M059J (cell line): ENCODE measurements at places on chromosomes 5 and 9.
A peak's percentile ranks its signal among the peaks of the same experiment; 100 is the strongest.

GRCh38 chr9:83005361-83005760, 57.6 kb downstream of the RASEF start:
- no peak for DNase-seq

DNA sequence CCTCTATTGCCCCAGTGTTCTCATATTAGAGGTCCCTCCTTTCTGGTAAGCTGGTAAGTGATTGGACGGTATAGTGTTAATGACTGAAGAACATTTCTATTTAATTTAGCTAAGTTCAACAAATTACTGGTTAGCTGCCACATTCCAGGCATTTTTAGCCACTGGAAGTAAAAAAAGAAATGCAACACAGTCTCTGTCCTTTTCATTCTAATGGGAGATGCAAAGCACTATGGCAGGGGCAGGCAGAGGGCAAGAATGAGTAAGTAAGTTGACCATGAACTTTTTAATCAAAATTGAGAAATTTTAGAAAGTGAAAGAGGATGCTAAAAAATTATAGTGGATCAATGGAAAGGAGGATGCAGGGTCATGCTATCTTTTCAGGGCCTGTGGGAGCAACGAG, 137.4 kb downstream of the GPBP1 start:
- no peak for DNase-seq

GRCh38 chr5:119315516-119315949, 40.3 kb upstream of the TNFAIP8 start:
- peak; percentile 58 for DNase-seq

DNA sequence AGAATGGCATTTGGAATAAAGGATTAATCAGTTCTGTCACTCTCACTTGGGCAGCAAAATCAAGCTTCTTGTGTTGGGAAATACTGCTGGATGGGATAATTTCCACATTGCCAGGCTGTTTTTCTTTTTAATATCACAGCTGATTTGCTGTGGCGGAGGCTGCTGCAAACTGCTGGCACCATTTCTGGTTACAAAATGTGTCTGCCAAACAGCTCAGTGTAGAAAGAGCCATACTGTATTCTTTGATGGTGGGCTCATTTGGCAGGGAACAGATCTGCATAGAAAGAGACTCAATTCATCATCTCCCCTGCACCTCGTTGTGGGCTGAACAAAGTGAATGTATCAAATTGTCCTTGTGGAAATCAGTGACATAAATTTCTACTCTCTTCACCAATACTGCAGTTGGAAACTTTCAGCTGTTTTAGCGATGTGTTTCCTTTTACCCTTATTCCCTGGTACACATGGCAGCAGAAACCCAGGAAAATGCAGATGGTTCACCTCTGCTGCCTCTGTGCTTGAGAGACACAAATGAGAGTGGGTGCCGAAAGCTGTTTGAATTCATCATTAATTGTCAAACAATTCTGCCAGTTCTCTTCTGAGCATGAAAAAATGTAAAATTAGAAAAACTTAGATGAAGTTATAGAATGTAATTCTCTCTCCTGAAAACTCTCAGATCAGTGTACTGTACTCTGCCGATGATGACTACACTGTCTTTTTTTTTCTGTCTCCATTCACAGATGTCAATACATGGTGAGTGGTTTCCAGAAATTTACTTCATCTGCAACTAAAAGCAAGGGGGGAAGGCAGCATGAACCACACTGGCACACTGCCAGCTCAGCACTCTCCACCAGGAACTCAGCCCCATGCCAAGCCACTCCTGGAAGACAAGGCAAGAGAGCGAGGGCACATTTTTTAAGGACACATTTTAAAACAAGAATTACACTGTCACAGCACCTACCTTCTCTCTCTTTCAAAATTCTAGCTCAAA, 75.0 kb downstream of the HMHB1 start:
- peak; percentile 85 for DNase-seq

- DNase-seq = no peak
Observed at GRCh38 chr9:14209399-14210345, 104.3 kb downstream of the NFIB start.

DNA sequence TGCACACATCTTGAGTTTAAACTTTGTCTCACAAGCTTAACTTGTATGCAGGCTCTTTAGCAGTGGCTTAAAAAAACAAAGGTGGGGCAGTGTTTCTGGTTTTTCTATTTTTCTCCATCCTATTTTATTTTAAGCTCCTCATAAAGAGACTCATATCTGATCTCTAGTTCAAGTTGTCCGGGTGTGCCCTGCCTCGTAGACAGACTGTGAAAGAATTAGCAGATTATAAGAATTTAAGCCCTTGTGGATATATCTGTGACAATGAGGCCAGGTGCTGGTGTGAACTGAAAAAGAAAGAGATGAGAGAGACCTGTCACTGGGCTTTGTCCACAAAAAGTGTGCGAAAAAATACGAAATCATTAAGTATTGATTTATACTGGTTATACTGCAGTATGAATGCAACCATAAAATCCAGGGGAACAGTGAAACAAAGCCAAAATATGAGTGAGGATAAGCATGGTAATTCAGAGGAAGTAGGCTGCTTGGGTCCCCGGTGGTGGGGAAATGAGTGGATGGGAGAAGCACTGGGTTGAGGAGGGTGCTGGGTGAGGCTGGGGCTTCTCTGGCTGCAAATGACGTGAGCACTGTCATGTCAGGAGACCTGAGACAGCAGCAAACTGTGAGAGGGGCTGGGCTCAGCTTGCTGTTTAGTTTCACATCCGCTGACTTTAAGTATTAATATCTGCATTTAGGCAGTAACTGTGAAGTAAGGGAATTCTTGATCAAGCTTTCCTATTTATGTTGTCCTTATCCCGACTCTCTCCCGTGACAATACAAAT, 179.7 kb upstream of the ANKRD55 start:
- DNase-seq = no peak

DNA sequence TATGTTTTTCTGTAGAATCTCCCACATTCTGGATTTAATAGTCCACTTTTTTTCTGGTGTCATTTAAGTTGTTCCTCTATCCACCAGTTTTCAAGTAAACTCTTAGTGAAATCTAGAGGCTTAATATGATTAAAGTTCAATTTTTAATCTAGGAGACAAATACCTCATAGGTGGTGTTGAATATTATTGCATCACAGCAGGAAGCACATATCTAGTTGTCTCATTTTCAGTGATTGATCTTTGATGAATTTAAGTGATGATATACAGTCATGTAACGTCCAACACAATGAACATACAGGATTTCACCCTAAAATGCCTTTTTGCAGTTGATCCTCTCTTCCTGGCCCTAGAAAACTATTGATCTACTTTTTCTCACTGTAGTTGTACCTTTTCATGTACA, 152.3 kb downstream of the NIPBL start:
- no peak for DNase-seq

DNA sequence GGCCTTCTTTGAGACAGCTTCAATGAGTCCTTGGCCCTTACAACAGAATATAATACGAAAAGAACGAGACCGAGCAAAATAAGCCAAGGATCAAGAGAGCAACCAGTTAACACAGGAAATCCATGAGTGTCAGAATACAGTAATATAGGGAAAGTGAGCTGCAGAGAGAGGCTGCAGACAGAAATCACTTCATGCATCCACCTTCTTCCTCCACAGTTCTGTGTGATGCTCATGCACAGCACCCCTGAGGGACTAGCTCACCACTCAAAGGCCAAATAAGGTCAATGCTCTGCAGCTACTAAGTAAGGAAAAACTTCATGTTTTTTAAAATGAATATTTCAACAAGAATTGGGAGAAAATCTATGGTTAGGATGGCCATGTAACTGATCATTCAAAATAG, 257.1 kb downstream of the MCTP1 start:
- DNase-seq = no peak

- DNase-seq = no peak
Observed at GRCh38 chr5:66326276-66326675, 182.2 kb downstream of the SREK1 start.

- no peak for DNase-seq
Observed at GRCh38 chr5:52731274-52732027, 56.3 kb upstream of the ITGA1 start.

- DNase-seq = peak; percentile 41
Observed at GRCh38 chr5:168288349-168289245, 2.8 kb upstream of the WWC1 start.

GRCh38 chr5:141494761-141495452, 6.0 kb downstream of the PCDHGC5 start:
- no peak for DNase-seq

- no peak for DNase-seq
Observed at GRCh38 chr9:115957585-115957984, 196.0 kb upstream of the PAPPA start.

DNA sequence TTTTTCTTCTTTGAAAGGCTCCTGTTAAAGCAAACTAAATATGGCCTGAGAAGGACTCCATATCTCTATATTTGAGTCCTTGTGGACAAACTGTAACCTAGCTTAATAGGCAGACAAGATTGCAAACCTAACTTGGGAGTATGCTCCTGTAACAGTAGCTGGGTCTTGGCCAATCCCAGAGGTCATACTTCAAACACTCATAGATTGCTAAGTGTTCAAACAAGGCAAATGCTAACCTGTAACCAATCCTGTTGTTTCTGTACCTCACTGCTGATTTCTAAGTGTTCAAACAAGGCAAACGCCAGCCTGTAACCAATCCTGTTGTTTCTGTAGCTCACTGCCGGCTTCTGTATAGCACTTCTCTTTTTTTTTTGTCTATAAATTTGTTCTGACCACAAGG, 50.6 kb upstream of the CLK4 start:
- DNase-seq = peak; percentile 14

DNA sequence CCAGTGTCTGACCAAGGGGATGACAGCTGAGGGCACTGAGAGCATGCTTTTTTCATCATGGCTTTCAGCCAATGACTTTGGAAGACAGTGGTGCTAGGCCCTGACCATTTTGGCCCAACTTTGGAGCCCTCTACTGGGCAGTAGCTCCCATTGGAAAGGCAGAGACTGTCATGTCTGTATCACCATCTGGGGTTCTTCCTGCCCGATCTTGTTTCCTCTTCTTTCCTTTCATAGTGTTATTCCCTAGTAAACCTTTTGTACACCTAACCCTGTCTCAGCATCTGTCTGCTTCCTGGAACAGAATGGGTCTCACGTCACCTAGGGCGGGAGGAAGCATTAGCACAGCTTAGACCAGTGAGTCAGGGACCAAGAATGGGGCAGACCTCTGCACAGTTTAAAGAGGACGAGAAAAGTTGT, 97.4 kb upstream of the MAST4 start:
- DNase-seq = peak; percentile 73

DNA sequence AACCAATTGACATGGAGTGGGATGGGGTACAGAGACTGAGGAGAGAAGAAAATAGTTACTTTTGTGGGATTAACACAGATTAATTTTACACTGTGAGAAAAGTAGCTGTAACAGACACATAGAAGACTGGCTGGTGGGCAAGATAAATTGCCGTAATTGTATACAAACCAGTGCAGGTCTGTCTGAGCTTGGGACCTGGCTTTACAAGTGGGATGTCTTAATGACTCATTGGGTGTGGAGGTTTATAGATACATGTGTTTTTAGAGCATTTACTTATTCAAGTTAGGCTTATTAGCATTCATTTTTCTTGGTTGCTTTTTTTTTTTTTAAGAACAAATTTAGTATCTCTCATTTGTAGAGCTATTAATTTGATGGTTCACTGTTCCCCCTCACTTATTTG, 37.5 kb downstream of the SLC44A1 start:
- peak; percentile 43 for DNase-seq

GRCh38 chr9:130265431-130266235, at the start of gene HMCN2:
Gene HMCN2, plus strand, starts transcription at chr9:130265760. Its CDS starts 119 bp downstream, at chr9:130265879.
- no peak for DNase-seq

- DNase-seq = peak; percentile 31
Observed at GRCh38 chr9:104794070-104794469, 30.1 kb downstream of the NIPSNAP3B start.

DNA sequence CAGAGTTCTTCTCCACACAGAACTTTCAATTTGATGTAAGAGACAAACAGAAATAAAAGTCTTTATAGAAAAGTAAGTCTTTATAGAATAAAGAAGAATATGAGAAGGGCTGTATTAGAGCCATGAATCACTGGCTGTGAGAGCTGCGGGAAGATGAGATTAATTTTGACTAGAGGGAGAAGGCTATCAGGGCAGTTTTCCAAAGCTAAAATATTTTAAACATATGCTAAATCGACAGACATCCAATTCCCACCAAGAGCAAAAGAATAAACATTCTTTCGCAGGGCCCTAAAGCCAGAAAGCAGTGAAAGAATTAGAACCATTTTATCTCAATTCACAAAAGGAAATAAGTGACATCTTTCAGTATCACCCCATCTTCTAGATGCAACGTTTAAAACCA, 208.3 kb upstream of the MAP3K1 start:
- DNase-seq = no peak

DNA sequence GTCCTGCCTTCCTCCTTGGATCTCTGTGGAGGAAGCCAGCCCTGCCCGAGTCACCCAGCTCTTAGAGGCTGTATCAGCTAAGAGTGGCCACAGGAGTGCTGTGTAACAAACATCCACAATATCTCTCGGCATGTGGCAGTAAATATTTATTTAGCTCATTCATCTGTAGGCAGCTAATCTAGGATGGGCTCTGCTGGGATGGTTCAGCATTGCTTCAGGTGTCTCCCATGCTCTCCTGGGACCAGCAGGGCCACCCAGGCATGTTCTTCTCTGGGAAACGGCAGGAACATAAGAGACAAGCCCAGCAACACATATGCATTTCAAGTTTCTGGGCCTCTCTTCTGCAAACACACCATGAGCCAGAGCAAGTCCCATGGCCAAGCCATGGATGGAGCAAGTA, 56.1 kb downstream of the HRH2 start:
- DNase-seq = no peak

DNA sequence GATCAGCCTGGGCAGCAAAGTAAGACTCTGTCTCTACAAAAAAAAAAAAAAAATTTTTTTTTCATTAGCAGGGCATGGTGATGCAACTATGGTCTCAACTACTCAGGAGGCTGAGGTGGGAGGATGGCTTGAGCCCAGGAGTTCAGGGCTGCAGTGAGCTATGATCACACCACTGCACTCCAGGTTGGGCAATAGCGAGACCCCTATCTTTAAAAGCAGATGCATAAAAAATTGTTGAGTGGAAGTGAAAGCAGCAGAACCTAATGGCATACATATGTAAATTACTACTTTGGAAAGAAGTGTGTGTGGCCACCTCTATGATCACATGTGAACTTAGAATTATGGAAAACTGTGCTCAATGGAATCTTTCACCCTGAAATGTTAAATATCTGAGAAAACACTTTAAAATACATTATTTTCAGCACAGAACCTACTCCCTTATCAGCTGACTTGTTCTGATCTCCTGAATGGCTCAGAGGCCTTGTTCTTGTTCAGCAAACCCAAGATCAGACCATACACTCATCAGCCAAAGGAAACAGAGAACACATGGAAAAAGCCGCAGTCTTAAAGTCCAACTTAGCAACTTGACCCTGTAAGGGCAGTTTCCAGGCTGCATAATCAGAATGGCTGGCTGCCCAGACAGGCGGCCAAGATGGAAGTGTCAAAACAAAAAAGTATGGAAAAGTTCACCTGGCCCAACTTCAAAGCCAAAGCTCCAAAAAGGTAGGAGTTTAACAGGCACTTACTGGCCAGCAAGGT, 56.5 kb downstream of the SIL1 start:
- peak; percentile 83 for DNase-seq

DNA sequence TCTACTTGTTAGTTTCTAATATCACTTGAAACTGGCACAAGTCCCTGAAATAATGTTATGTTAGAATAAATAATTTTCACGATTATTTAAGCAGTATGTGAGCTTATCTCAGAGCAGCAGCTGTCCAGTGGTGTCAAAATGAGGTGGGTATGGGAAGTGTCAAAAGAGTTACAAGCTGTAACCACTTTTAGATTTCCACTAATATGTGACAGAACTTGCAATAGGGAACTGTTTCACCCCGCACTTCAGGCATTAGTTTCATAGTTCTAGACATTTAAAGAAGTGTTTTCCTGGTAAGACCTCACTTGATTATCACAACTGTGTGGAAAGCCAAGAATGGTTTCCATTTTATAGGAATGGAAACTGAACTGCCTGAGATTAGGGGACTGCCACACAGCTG, 2.9 kb upstream of the ISCA1 start:
- DNase-seq = no peak
